ENCODE measurements at places on chromosomes 7 and 10.

DNA sequence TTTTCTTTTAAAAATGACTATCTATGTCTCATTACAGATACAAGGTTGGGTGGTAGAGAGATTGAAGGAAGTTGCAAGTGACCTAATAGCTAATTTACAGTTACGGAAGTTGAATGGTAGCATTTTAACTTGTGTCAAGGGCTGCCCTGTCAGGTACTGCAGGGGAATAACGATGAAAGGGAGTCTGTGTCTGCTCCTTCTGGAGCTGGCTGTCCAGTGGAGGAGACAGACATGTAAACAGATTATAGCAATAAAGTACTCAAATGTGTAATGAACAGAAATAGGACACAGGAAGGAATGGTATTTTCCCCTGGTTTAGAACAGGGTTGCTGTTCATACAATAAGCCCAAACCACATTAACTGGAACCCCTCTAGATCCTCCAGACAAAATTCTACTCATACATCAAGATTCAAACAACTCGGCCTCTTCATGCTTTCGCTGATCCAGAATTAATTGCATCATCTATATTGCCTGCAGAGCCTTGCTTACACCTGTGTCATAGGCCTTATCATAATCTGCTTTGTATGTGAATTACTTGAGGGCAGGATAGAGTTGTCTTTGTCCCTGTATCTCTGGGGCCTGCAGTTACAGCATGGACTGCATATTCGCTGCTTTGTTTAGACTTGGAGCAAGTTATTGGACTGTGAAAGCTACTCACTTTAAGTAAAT, 42.8 kb downstream of the AUTS2 start:
- DNase-seq: no peak

DNA sequence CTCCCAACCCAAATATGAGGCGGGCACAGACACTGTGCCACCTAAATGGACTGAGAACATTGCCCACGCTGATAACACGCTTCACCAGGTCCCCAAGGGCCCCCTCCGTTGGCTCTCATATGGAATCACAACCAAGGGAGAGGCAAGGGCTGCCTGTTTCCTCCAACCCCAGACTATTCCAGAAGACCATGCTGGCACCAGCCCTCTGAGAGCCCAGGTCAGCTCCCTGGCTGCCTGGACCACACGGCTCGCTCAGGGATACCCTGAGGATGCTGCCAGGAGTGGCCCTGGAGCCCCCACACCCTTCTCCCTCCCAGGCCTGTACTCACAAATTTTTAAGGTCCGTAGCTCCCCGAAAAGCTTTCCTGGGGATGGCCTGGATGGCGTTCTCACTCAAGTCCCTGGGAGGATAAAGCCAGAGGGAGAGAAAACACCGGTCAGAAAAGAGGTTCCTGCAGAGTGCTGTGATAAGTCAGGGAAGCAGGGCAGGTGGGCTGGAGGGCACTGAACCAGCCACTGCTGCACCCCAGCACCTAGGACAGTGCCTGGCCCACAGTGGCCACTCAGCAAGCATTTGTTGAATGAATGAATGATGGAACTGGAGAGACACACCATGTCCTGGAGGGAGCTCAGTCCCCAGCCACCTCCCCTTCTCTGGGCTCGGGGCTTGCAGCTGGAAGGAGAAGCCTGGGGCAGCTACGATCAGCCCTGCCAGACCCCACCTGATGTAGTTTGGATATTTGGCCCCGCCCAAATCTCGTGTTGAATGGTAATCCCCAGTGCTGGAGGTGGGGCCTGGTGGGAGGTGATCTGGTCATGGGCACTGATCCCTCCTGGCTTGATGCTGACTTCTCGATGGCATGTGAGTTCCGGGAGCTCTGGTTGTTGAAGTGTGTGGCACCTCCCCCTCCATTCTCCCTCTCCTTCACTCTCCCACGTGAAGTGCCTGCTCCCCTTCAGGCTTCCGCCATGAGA, 119.8 kb downstream of the SLIT1 start:
- DNase-seq: no peak

GRCh38 chr10:83849150-83849549, 290.2 kb upstream of the GHITM start:
- DNase-seq: no peak

GRCh38 chr10:97097084-97097433, 88.7 kb downstream of the SLIT1 start:
- no peak for DNase-seq

GRCh38 chr7:26777385-26777784, 87.0 kb downstream of the SKAP2 start:
- DNase-seq: no peak

DNA sequence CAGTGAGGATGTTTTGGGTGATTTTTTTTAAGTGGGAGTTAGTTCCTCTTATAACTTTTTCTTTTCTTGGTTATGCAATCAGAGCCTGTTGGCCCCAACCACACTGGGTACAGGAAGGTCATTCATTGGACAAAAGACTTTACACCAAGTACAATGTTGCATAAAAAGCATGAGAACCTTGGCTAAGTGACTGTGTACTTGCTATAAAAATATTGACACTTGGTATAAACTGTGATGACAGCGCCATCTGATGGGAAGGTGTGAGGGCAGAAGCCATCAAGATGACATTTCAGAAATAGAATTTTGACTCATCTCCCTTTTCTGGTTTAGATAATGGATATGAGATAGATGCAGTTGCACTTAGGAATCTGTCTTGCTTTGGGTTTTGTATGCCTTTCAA, 126.4 kb upstream of the CCDC6 start:
- DNase-seq: peak; percentile 56

DNA sequence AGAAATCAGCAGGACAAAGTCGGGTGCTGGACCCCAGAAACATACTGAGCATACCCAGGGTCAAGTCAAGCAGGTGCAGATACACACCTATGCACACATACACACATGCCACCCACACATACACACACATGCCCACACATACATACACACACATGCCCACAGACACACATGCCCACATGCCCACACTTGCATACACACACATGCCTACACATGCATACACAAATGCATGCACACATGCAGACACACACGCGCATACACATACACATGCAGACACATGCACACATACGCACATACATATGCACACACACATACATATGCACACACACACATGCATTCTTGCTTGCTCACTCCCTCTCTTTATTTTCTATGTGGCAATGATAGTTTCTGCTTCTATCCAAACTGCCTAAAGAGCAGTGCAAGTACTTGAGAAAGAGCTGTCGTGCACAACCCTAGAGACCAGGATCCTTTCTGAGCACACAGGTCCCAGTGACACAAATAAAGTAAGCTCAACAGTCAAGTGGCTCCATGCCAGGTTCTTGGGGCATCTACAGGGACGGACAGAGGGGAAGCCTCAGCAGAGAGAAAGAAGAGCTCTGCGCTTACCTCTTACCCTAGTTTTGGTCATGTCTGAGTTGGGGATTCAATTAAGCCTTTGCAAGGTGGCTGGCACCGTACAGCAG, 83.7 kb downstream of the EBF3 start:
- DNase-seq: no peak

DNA sequence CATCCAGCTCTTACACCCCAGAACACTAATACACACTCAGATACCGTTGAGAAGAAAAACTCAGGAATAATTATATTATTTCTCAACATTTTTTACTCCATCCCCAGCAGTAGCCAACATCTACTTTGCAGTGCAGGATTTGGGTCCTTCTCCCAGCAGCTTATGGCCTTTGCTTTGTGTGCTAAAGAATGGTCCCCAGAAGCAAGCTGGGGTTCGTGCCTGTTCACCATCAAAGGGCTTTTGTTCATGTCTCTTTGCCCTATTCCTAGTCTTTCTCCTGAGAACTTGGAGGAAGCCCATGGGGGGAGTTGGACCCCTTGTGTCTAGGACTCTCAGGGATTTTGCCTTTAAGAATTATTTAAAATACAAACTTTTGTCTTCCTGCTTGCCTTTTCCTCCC, 100.4 kb downstream of the ZNF277 start:
- DNase-seq: no peak

- DNase-seq: peak; percentile 53
These were observed 375.6 kb downstream of the SFMBT2 start for GRCh38 chr10:7035126-7035761.

- DNase-seq: no peak
These were observed 48.0 kb upstream of the MSRB2 start for GRCh38 chr10:23047201-23048050.

DNA sequence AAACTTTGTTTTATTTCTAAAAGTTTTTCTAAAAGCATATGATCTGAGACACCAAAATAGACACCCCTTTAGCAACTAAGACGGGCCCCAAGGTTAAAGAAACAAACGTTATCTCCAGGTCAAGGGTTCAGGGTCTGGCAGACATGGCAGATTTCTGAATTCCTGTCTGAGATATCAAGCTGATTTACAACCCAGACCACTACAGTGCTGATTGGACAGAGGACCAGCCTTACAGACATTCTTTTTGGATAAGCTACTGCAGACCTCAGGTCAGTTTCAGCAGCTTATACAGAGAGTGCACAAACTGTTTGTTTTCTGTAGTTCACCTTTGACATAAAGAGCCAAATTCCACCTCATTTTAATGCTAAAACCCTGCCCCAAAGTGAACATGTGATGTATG, 34.8 kb downstream of the SVOPL start:
- no peak for DNase-seq

GRCh38 chr7:44936322-44936721, 42.5 kb downstream of the MYO1G start:
- DNase-seq: no peak

DNA sequence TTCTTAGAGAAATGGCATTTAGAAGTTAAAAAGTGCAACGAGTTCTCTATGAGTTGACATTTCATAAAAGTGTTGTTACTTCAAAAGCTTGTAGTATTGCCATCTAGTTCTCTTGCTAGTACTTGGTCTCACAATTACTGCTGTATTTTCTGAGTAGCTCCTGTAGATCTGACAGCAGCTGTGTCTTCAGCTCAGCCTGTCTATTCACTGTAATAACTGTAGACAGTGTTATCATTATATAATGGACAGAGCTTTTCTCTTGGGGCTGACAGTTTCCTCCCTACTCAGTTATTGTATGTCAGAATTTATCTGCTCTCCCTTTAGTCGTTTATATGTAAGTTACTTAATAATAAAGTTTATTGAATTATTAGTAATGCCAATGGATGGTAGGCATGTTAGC, 388.7 kb upstream of the VSTM2A start:
- no peak for DNase-seq

DNA sequence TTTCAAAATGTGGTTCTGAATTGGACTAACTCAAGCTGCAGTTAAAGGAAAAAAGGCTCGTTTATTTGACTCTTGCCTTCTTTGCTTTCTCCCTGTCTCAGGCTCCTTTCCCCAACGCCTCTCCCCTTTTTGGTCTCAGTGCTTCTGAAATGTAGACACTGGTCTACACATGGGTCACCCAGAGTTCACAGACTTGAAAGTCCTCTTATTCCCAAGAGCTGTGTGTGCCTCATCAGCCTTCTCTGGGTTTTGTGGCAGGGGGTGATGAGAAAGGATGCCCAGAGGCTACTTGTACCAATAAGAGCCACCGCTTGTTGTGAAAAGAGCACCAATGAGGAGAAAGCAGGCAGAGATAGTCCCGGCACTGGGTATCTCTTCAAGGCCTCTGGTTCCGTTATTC, 125.7 kb downstream of the BICC1 start:
- DNase-seq: no peak

DNA sequence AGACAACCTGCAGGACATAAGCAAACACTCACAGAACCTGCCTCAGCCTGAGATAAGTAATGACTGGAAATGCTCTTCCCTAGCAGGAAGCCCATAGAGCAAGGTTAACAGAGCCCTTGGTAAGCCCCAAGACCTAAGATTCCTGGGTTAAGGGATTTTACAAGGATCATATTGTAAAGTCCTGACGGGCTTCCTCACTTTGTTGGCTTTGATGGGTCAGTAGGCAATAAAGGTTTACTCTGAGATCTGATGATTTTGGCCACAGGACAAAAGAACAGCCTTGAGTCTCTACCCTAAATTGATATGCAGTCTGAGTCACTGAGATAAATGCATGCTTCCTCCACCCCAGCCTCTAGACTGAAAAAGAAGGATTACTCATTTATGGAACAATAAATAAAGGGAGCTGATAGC, 270.8 kb downstream of the HTR7 start:
- no peak for DNase-seq

GRCh38 chr7:26723129-26723528, 141.3 kb downstream of the SKAP2 start:
- no peak for DNase-seq

DNA sequence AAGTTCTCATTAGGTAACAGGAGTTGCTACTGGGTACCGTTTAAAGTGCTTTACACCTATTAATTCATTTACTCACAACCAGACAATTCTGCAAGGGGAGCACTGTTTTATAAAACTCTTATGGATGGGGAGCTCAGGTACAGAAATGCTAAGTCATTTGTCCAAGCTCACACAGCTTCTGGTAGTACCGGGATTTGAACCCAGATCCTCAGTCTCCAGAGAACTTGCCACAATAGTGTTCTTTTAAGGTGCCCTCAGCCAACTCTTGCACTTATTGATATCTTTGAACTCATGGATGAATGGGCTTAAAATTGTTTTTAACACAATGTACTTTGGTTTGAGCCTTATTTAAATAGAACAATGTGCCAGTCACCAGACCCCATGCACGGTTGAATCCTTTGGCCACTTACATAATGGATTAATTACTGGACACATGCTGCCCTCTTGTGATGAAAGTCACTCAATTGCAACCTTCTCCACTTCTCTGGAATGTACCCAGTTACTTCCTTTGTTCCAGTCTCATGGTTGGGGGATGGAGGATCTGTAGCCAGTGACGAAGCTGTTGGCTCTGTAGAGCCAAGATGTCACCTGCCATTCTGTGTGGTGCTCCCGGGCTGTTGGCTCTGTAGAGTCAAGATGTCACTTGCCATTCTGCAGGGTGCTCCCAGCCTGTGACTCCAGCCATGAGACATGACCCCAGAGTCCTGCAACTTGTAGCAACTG, 65.6 kb downstream of the NOD1 start:
- no peak for DNase-seq

GRCh38 chr10:49352323-49352722, 43.6 kb downstream of the DRGX start:
- DNase-seq: no peak

- DNase-seq: no peak
These were observed 32.8 kb downstream of the KCNH2 start for GRCh38 chr7:150945171-150945852.

DNA sequence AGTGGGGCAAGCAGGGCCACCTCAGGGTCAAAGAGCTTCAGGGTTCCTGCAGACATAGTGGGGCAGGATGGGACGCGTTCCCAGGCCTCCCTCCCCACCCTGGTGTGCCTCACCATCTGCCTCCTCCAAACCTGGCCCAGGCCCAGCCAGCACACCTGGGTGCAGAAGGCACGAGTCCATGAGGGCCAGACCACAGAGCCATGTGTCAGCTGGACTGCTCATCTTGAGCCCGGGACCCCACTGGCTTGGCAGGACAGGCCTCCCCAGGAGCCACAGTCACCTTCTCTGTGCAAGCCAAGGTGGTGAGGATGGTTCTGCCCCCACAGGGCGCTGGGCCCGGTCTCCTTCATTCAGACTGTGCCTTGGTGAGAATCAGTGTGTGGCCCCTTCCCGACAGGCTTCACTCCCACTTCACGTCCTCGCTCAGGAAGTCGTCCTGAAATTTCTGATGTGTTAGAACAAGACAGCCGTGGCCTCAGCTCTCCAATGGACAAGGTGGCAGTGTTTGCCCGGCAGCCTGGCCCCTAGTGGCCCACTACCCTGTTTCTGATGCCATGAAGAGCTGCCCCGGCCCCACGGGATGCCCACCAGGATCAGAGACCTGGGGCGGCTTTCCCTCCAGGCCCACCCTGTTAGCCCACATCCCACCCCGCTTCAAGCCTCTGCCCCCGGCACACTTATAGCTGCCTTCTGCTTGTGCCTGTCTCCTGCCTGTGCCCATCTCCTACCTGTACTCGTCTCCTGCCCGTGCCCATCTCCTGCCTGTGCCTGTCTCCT, 59.6 kb upstream of the EBF3 start:
- DNase-seq: no peak

- DNase-seq: no peak
These were observed 266.1 kb upstream of the KLF6 start for GRCh38 chr10:4051011-4051640.

Measured in stimulated activated CD8-positive, alpha-beta memory T cell treated with anti-CD3 and anti-CD28 coated beads, Interleukin-4, amount 100 ng/mL, for 48 hours (primary cell).